ENCODE measurements at places on chromosomes 2 and 18.

- DNase-seq, result no peak
These were observed 719.5 kb downstream of the DPP10 start for GRCh38 chr2:115161771-115162493.

GRCh38 chr2:2597712-2598111 lies 266.6 kb upstream of the MYT1L start:
- no peak for DNase-seq

DNA sequence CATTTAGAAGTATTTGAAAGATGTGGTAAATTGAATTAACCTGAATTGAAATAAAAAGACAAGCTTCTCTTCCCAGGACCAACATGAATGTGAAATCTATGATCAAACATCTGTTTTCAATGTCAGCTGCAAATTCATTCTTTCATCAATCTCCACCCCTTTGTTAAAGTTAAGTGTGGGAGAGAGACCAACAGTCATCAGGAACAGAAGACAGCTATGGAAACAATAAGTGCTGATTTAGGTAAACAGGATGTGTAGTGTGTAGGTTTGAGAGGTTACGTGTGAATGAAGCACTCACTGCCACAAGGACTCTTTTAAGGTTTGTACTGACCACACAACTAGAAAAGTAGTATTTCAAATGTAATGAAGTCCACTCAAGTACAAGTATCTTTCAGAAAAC lies 1659.8 kb upstream of the CELF4 start:
- no peak for DNase-seq

GRCh38 chr18:51801514-51801913 lies 538.5 kb upstream of the DCC start:
- DNase-seq, result no peak

DNA sequence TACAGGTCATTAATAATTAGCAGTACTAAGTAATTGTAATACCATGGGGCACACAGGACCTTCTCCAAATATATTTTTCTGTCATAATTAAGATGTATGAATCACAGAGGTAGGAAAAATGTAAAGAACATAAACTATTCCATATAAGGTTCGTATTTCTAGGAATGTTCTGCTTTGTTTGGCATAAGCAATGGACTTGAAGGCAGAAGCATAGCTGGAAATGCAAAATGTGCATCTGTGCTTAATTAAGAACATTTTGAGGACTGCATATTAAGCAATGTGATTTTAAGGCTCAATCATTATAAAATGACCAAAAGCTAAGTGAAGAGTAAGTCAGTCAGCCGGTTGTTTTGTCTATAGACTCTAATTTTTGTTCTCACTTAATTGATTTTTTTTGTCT lies 123.2 kb downstream of the RBM43 start:
- no peak for DNase-seq

DNA sequence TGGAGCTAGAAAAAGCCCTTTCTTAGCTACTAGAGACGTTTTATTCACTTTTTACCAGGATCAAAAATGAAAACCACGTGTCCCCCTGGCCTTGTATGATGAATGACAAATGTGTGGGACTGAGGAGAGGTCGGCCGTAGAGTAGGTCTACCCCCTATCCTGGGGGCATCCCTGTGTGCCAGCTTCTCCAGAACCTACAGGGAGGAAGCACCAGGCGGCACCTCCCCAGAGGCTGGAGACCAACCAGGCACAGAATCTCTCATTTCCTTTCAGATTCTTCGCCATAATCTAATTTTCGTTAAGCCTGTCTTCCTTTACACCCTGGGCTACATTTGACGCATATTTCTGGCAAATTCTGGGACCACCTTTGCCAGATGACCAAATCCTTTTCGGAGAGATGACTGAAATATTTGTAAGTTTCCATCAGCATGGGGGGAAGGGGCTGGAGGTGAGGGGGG lies 15.9 kb downstream of the TWIST2 start:
- no peak for DNase-seq

DNA sequence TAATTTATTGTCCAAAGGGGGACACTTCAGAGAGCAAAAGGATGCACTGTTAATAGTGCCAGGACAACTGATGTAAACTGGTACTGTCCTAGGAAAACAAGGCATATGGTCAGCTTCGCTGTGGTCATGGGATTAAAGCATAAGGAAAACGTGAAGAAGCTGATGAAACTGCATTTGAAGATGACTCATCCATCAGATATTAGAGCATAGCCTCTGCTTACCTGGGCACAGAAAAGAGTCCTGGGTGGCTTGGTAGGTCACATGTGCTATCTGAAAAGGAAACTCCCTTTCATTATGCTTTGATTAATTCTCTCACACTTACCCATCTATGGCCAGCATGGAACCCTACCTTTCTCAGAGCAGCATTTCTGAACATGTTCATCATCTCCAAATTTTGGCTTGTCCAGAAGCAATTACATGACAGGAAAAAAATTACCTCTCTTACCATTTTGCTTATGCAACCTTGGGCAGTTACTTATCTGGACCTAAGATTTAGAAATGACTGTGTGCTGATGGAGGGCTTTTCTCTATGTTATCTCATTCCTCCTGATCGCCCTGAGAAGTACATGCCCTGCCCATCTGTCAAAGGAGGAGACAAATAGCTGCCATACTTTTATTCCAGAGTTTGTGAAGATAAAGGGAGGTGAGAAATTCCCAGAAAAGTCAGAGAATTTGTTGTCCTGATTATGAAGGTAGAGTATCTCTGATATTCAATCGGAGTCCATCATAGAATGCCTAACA lies 275.3 kb upstream of the SLC14A2 start:
- no peak for DNase-seq

GRCh38 chr2:241994086-241994485 lies 124.6 kb downstream of the RTP5 start:
- DNase-seq, result no peak

DNA sequence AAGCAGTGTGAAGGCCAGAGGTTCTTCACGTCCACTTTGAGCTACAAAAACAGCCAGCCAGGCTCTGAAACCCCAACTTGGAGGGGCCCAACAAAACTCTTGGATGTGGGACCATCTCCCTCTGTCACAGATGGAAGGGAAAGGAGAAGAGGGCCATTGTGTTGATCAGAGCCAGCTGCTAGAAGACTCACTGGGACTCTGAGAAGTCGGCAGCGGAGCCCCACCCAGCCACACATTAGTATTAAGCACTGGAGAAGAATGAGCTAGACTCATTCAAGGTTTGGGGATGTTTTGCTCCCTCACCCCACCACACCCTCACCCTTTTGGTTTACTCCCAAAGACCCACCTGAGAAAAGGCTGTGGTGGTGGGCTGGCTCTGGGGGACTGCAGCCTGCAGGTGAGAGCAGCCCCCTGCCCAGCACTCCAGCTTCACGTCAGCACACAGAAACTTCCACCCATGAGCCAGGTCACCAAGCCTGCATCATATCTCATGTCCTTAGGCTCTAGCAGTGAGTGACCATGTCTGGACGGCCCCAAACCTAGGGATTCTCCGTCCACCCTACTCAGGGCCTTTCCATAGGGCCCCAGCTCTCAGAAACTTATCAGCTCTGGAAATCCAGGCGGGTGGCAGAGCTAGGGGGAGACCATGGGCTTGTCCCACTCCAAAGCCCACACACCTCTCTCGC lies 12.6 kb downstream of the TEX51 start:
- no peak for DNase-seq

DNA sequence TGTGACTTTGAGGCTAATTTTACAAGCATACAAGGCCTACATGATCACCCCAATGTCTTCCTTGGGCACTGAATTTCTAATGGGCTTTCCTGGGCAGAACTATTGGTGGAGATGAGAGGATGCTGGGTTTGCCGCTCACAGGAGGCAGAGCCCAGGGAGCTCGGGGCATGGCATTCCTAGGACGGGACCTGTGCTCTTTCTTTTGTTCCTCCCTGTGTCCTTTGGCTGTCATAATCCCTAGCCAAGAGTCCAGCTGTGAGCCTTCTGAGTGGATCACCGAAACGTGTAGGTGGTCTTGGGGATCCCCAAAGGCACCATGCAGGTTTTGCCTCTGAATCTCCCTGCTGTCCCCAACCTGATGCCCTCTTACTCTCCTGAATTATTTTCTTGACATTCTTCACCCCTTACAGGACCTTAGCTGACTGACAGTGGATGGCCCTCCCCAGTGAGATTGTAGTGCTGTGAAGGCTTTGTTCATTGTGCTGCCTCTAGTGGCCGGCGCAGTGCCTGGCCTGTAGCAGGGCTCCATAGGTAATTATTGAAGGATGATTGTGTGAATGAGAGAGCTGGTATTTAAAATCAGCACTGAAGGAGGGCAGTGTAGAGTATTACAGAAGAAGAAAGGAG lies 221.9 kb downstream of the ZNF407 start:
- DNase-seq, result no peak

- DNase-seq, result no peak
These were observed 91.1 kb downstream of the CABLES1 start for GRCh38 chr18:23226391-23226790.

DNA sequence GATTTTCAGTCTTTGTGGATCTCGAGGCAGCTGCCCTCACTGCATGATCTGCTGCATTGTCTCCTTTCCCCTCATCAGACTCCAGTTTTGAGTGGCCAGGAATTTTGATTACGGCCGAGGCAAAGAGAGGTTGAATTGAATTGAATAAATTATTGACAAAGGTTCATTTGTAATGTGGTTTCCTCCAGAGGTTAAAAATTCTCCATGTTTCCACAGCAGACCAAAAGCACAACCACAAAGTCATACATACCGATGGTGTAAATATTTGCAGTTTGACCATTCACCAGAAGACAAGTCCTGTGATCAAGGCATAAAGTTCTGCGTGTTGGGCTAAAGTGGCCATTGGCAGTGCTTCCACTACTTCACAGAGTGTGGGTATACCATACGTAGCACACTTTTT lies 343.8 kb upstream of the MYT1L start:
- no peak for DNase-seq

- DNase-seq, result no peak
These were observed 655.5 kb downstream of the DCDC2C start for GRCh38 chr2:4358837-4359236.

DNA sequence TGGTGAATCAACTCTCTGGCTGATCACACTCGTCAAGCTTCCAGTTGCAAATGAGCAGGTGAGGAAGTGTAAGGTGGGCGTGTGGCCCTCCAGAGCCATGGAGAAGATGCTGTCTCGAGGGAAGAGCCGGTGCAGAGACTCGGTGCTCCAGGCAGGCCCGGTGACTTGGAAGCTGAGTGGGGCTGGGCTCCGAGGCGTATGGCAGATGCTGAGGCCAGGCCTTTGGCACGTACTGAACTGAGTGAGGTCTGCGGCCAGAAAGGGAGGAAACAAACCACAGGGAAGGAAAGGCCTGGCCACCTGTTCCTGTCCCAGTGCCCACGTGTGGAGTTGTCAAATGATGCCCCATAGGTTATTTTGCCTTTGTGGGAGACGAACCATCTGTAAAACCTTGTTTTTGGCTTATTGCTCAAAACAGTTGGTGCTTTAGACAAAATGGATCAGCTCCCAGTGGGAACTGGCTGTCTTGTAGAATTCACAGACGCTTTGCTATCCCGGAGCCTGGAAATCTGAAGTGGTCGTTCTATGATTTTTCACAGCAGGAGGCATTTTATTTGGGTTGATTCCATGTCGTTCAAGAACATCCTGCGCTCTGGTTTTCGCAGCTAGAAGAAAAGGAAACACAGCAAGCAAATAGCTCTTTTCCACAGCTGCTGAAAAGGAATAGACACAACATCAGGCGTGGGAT lies 117.5 kb upstream of the TMEM18 start:
- DNase-seq, result no peak

GRCh38 chr18:34297287-34297686 lies 72.6 kb upstream of the NOL4 start:
- no peak for DNase-seq

GRCh38 chr18:32450026-32450691 lies 20.5 kb downstream of the GAREM1 start:
- no peak for DNase-seq

- DNase-seq, result no peak
These were observed 5.7 kb upstream of the HTR2B start for GRCh38 chr2:231130336-231131056.

GRCh38 chr2:39494784-39495251 lies 57.7 kb upstream of the MAP4K3 start:
- DNase-seq, result no peak

DNA sequence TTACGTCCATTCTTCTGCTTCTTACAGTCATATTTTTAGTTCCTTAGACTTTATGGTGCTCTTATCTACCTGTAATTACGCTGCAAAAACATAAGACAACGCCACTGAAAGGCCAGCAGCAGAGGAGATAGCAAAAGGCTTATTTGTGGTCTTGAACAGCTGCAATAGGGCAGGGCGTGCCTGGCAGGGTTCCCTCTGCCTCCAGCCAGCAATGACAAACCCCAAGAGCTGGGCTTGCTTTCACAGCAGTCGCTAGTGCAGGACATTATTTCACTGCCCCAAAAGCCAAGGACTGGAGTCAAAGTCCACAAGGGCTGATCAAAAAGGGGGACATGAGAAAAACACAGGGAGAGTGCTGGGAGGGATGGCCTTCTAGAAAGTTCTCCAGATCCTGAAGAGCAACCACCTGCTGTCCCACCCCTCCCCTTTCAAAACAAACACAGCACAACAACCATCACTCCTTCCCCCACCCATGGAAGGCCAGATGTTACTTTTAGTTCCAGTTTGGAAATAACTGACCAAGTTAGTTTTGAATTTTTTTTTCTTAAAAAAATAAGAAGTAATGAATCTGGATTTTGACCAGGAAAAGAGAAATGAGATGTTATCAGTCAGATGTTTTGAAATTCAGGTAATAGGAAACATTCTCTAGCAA lies 127.8 kb downstream of the RBMS1 start:
- no peak for DNase-seq

DNA sequence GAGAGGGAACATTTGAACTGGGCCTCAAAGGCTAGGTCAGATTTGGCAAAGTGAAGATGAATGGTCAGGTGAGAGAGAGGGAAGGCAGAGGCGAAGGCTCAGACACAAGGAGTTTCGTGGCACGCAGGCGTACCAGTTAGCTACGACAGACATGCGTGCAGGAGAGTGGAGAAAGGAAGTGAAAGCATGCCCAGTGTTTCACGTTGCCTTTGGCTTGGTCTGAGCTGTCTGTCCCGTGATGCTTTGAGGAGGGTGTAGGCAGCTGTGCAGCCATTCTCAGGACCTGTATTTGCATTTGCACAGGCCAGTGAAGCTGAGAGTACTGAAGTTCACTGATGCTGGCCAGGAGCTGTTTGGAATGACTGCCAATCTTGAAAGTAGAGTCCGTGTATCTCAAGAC lies 69.5 kb downstream of the HNRNPLL start:
- no peak for DNase-seq

GRCh38 chr2:129744649-129745048 lies 234.8 kb upstream of the RAB6C start:
- DNase-seq, result no peak

GRCh38 chr2:138818556-138818955 lies 38.4 kb upstream of the NXPH2 start:
- no peak for DNase-seq

GRCh38 chr18:44968336-44968735 lies 287.6 kb downstream of the SETBP1 start:
- no peak for DNase-seq

All from right renal cortex interstitium (tissue), 3 donors.